ENCODE measurements at places on chromosomes 16 and 17.

DNA sequence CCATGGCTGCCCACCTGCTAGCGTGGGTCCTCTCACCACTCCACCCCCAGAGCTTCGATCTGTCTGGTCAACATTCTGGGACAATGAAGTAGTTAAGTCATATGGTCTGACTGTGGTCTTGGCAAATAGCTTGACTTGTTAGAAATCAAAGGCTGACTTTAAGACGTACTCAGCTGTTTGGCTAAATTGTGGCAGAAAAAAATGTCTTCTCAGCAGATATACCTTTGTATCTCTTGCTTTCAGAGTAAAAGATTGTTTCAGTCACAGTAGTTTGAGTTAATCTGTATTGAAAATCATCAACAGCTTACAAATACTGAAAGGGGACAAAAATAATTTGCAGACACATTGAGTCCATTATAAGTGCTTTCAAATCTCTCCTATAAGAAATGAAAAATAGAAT lies 2.1 kb upstream of the ZNF267 start:
- no peak for DNase-seq

DNA sequence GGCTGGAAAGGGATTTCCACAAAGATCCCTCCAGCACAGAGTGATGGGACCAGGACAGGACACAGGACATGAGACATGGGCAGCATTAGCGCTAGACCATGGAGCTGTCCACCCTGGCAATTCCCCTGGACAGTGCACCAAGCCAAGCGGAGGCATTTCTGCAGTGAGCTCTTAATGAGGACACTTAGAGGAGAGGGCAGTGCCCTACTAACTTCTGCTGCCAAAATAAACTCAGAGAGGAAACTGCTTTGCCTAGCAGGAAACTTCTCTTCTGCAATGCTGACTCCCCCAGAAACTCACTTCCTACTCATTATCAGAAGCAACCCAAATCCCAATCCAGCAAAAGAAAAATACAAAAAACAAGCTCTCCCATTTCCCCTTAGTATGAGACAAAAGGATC lies 119.2 kb downstream of the HS3ST2 start:
- no peak for DNase-seq

GRCh38 chr16:77584205-77584859 lies 138.0 kb upstream of the NUDT7 start:
- DNase-seq: no peak

- no peak for DNase-seq
Observed at GRCh38 chr16:73124665-73125375, 76.9 kb upstream of the ZFHX3 start.

DNA sequence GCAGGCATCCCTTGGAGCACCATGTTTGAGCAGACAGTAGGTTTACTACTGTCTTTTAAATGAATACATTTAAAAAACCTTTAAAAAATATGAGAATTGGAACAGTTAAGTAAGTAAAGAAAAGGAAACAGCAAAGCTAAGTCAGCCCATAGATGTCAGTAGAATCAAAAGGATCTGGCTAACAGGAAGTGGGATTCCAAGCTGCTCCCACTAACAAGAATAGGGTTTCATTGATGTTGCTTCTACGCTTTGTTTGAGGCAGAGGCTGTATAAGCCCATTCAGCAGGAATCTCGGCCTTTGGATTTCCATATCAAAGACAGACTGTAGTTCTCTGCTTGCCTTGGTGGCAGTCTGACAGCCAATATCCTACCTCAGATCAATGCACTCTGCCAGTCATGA lies 122.9 kb upstream of the ELAC2 start:
- no peak for DNase-seq

DNA sequence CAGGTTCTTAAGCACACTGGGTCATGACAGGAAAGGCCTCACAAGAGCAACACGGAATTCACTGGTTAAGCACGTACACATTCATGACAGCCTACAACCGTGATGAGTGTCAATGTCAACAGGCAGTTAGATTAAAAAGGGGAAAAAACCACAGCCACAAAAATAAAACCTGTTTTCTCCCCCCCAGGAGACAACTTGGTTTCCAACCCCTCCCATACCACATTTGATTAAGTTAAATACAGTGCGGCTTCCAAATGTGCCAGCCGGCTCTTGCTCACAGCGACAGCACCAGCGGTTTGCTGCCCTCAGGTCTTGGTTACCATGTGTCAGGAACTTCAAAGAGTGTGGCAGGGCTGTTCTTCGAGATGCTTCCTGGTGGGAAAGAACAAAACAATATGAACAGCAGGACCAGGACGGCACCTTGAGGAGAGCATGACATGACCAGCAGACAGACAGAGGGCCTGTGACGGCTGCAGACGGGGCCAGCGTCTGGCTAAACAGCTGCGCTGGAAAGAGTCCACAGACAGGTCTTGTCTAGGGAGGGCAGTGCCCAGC lies 193.6 kb downstream of the PARN start:
- no peak for DNase-seq

GRCh38 chr17:40952661-40953060 lies 14.1 kb downstream of the KRT39 start:
- DNase-seq: no peak

DNA sequence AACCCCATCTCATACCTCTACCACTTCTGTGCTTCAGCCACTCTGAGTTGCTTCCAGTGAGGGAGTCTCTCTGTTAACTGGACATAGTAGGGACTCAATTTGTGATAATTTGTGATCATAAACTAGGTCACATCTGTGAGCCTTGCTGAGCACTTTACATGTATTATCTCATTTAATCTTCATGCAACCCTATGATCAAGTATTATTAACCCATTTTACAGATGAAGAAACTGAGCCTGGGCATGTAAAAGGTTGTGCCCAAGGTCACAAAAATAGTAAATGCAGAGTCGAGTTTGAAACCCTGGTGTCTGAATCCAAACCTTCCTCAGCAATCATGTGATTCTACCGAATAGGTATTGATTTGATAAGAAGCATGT lies 18.6 kb downstream of the PDP2 start:
- DNase-seq: no peak

GRCh38 chr17:82073446-82073845 lies 7.8 kb upstream of the DUS1L start:
- no peak for DNase-seq

GRCh38 chr17:78910497-78911284 lies 7.7 kb upstream of the CEP295NL start:
- DNase-seq: no peak

DNA sequence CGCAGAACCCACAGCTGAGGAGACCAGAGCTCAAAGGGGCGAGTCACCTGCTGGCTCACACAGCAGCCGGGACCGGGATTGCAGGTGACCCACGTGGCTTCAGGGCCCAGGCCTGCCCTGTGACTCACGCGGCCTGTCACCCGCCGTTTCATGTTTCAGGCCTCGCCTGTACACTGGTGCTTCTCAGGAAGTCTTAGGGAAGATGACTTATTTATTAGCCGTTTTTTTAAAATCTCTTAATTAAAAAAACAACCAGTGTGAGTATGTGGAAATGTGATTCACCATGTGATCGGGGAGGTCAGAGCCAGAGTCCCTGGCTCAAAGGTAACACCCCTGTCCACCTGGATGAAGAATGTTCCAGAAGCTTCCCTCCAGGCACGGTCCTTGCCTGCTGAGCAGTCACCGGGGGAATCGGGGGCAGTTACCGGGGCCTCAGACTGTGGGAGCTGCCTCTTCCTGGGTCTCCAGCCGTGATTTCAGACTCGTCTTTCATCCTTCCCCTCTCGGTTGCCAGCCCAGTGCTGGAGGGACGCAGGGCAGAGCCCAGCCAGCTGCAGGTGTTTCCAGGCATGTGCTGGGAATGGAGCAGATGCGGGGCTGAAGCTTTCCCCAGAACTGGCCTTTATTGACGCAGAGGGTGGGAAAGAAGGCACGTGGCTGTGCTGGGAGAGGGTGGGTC lies 49.3 kb downstream of the CMIP start:
- peak; percentile 14 for DNase-seq

GRCh38 chr16:27289669-27290068 lies 21.1 kb upstream of the NSMCE1 start:
- no peak for DNase-seq

DNA sequence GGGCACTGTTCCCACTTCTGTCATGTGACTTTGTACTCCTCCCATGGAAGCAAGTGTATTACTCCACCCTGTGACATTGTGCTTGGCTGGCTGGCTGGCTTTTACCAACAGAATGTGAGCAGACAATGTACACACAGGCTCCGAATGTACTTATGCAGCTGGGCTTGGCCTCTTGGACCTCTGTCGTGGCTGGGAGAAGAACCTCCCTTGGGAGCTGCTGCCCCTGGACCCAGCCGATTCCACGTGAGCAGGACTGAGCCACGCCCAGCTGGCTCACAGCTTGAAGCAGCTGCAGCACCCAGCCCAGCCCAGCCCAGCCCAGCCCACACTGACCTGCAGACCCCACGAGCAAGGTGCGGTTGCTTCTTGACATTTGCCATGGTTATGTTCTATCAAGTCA lies 177.5 kb downstream of the RBFOX3 start:
- no peak for DNase-seq

GRCh38 chr17:50866950-50867362 lies 802 bp upstream of the TOB1 start:
- peak; percentile 31 for DNase-seq

DNA sequence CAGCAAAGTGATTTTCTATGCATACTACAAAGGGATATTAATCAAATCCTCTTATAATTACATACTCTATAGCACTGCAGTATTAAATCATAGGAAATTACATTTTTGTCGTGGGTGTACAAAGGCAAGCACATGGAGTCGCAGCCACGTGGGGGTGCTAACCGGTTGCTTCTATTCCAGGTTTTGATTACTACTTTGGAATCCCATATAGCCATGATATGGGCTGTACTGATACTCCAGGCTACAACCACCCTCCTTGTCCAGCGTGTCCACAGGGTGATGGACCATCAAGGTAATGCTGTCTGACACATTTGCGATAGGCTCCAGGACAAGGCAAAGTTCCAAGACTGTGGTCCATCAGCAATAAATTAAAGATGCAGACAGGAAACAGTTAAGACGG lies 60.1 kb downstream of the ARSG start:
- DNase-seq: no peak

GRCh38 chr16:50067290-50067853 lies 1.6 kb downstream of the HEATR3 start:
- no peak for DNase-seq

- no peak for DNase-seq
Observed at GRCh38 chr17:50257676-50258224, 16.5 kb upstream of the TMEM92 start.

DNA sequence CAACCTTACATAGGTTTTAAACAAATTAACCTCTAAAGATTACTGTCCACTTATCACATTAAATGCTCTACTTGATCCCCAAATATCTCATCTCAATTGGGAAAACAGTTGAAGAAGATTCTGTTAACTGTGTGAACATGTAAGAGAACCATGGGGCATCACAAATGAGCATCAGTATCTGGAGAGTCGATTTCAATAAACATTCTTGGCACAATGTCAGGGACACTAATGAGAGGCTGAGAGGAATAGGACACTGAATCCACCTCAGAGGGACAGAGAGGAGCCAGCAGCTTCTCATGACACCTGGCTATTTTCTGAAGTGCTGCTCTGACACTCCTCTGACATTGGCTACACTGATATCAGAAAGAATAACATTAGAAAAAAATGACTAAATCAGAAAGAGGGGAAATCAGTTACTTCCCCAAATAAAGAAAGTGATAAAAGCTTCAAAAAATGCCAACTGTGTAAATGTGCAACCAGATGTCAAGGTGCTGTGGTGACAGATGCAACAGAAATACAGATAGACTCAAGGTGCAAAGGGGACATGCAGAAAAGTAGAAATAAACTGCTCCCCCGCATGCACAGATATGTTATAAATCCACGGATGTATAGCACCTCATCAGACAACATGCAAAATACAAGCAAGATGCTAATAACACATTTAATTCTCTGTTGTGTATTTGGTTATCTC lies 67.4 kb downstream of the SNX11 start:
- no peak for DNase-seq

DNA sequence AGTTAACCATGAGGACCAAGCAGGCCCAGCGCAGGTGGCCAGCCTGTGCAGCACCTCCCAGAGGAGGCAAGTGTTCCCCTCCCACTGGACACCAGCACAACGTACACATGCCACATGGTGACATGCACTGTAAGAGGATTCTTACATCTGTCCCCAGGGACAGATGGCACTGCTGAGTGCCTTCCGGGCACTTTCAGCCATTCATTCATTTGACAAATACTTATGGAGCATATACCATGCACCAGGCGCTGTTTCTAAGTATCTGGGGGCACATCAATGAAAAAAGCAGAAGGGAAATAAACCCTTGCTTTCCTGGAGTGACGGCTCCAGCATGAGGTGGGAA lies 79.6 kb downstream of the GAS7 start:
- no peak for DNase-seq

DNA sequence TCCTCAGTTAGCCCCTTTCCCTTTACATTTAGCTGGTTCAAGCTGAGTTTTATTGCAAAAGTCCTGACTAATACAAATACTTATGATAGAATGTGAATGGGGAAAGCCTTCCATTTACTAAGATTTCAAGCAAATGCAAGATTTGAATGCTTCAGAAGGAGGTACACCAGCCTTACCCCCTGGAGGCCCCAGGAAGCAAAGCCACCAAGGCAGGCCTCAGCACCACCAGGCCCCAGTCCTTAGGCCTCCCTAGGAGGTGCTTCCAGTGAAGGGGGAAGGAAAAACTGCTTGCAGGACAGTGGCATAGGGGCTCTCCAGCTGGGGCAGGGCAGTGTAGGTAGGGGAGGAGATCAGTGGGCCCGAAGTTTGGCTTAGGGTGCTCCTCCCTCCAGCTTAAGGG lies 7.3 kb upstream of the PRPSAP2 start:
- DNase-seq: no peak

GRCh38 chr16:89949756-89950155 lies 1.2 kb downstream of the DEF8 start:
- DNase-seq: no peak

- no peak for DNase-seq
Observed at GRCh38 chr17:75806822-75807500, 22.4 kb downstream of the UNK start.

GRCh38 chr16:86529160-86529559 lies 18.8 kb downstream of the FOXF1 start:
- no peak for DNase-seq

- DNase-seq: no peak
Observed at GRCh38 chr16:67917852-67918236, 13.8 kb downstream of the CTRL start.

GRCh38 chr17:72710834-72711233 lies 381.7 kb downstream of the SLC39A11 start:
- no peak for DNase-seq

- no peak for DNase-seq
Observed at GRCh38 chr17:2478458-2478857, 33.2 kb downstream of the METTL16 start.

Measured in activated CD8-positive, alpha-beta memory T cell treated with anti-CD3 and anti-CD28 coated beads for 48 hours (primary cell).